ENCODE measurements at places on chromosomes 3 and 15.

DNA sequence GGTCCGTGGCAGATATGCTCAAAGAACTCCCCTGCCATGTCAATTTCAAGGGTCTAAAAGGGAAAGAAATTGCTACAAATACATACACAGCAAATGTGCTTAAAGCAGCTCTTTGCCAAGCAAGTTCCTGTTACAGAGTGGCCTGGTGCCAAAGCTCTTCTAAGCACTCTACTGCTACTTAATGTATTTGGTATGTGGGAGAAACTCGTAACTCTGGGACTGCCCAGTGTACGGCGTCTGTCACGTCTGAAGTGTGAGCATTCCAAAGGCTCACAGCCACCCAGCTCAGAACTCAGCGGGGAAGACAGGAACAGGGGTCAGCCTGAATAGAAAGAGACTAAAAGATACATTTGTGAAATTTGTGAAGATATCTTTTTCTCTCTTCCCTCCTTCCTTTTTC, 54.6 kb downstream of the RBMS3 start:
- DNase-seq: peak; percentile 45

DNA sequence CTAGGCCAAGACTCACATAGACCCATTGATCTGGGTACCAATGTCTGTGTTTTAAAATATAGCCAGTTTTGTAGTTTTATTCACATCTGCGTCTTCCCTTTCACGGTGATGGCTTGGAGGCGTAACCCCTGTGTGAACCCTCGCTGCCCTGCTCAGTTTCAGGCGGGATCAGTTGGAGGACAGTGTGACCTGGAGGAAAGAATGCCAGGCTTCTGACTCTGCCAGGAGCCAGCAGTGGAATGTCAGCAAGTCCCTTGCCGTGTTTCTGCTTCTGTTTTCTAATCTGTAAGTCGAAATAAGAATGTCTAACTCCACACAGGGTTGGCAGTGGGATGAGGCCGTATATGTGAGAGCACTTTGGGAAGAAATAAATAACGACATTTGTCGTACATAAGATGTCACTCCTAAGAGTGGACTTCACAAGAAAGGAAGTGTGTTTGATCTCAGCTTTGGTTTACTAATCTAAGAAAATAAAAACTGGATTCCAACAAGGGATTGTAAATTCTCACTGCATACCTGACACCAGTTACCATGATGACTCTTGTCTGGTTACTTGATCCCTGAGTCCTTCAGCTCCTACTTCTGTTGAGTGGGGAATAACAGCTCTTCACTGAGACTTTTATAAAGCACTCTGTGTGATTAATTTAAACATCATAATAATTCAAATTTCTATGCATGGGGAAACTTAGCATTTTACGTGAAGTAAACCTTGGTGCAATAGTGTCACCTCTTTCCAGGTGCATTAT, 6.3 kb upstream of the CA12 start:
- DNase-seq: no peak

DNA sequence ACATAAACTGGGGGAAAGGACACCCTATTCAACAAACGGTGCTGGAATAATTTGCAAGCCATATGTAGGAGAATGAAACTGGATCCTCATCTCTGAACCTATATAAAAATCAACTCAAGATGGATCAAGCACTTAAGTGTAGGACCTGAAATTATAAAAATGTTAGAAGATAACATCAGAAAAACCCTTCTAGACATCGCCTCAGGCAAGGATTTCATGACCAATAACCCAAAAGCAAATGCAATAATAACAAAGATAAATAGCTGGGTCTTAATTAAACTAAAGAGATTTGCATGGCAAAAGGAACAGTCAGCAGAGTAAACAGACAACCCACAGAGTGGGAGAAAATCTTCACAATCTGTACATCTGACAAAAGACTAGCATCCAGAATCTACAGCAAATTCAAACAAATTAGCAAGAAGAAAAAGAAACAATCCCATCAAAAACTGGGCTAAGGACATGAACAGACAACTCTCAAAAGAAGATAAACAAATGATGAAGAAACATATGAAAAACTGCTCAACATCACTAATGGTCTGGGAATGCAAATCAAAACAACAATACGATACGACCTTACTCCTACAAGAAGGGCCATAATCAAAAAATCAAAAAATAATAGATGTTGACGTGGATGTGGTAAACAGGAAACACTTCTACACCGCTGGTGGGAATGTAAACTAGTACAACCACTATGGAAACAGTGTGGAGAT, 408.7 kb downstream of the CNTN6 start:
- DNase-seq: no peak

- no peak for DNase-seq
Measured at GRCh38 chr3:149529099-149529498, 54.6 kb downstream of the TM4SF4 start.

GRCh38 chr15:53978253-53978906, at the start of gene UNC13C:
UNC13C (plus strand) TSS chr15:53978441; CDS start chr15:54012904, 34,463 bp downstream.
- DNase-seq: peak; percentile 62

- DNase-seq: no peak
Measured at GRCh38 chr3:3603351-3603750, 195.9 kb upstream of the LRRN1 start.

DNA sequence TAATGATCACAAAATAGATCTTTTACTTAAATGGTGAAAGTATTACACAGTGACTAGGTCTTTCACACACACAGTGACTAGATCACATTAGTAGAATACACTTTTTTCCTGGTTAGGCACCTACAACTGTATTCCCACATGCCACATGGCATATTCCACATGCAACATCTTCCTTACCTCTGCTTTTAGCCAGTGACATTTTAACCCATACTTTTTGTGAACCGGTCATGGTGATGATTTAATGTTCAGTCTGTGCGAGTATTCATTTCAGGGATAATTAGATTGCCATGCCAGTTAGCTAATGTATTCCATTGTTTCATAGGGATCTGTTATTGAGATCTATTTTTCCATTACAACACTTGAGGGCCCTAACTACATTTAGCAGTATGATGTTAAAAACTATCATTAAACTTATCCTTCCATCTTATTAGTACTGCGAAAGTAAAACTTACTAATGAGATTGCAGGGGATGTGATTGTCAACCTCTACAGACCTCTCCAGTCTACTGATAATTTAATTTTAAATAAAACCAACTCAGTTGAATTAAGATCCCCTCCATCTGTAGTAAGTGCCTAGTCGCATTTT, 28.3 kb downstream of the TSEN2 start:
- no peak for DNase-seq

GRCh38 chr15:68508485-68509189, 70.2 kb upstream of the CORO2B start:
- DNase-seq: no peak

DNA sequence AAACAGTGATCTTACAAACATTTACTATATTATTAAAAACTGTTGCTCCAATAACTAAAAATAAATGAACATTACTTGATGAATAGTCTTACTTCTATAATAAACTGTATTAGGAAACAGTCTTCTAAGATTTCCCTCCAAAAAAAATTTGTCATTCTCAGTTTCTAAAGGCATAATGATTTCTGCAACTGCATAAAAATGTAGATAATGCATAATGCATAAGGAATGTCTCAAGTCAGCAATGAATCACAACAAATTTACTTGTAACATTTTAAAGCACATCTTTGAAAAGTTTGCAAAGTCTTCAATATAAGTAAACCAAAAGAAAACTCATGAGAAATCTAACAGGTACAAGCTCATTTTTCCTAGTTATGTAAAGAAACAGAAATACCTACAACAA, 113.5 kb downstream of the VPS13C start:
- DNase-seq: no peak

GRCh38 chr3:188649521-188649920, 495.6 kb downstream of the LPP start:
- DNase-seq: no peak

DNA sequence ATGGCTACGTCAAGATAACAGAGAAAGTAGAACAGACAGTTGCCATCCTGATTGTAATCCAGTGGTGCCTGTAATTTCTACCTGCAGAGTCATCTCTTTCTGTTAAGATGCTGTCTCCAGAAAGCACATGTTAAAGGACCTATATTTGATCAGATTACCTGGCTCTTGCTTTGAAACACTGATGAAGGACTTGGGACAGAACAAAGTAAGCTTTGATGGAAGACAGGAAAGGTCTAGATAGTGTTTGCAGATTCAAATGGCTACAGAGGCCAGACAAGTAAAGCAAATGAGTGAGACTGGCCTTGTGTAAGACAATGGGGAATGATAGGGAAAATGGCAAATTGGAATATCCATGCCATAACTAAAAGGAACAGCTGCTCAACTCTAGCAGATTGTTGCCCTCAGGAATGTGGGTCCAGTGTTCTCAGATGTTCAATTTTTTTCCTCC, 1.8 kb upstream of the GSK3B start:
- DNase-seq: no peak

DNA sequence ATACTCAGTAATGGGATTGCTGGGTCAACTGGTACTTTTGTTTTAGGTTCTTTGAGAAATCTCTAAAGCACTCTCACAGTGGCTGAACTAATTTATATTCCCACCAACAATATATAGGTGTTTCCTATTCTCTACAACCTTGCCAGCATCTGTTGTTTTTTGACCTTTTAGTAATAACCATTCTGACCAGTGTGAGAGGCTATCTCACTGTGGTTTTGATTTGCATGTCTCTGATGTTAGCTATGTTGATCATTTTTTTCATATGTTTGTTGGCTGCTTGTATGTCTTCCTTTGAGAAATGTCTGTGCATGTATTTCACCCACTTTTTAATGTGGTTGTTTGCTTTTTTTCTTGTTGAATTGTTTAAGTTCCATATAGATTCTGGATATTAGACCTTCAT, 98.2 kb upstream of the DCBLD2 start:
- no peak for DNase-seq

DNA sequence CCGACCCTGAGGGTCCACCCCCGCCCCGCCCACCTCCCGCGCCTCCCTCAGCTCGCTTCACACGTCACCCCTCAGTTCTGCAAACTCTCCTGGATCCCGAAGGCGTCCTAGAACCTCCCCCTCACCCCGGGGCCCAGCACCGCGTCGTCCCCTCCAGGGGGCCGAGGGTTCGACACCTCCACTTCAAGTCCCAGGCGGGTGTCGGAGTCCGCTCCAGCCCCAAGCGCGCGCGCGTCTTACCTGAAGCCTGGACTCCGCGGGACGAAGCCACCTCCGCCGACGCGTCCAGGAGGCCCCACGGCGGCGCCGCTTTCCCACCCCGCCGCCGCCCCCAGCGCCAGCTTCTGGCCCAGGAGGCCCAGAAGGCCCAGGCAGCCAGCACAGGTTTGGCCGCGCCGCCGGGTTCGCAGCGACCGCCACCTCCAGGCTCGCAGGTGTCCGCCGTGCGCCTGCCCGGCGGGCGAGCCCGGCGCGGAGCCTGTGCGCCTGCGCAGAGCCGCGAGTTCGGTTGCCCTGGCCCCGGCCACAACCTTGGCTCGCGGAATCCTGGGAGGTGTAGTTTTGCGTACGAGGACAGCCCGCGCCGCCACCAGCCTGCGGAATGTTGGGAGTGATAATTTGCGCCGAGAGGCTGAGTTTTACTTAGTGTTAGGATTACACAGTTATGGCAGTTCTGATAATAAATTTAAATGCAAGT, at the start of gene POMGNT2:
Gene POMGNT2 (minus strand): TSS at position 484 of the 697 bp plus-strand sequence. CDS start 24,648 bp downstream, outside the sequence.
- DNase-seq: peak; percentile 81

DNA sequence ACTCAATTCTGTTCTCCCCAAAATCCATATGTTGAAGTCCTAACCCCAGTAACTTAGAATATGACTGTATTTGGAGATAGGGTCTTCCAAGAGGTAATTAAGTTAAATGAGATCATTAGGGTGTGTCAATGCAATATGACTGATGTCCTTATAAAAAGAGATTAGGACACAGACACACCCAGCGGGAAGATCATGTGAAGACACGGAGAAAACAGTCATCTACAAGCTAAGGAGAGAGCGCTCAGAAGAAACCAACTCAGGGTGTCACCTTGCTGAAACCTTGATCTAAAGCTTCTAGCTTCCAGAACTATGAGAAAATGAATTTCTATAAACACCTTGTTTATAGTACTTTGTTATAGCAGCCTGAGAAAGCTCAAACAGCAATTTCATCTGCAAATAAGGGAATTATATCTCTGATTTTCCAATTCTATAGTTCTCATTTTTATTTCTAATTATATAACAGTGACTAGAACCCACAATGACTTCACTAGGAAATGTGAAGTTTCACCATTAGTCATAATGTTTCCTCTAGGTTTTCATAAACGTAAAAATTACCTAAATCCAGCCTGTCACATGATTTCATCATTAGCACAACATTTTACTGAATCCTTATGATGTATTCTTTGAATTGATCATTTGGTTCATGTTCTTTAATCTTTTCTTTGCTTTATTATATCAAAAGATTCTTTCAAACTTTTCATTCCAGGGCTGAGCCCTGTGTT, 459.1 kb upstream of the MDFIC2 start:
- DNase-seq: no peak

All from NCI-H345 (cell line).